Retinal pigment epithelial cell (primary cell): ENCODE measurements at places on chromosomes 2 and 18.

GRCh38 chr2:85400541-85401463, 9.4 kb downstream of the CAPG start:
- DNase-seq = no peak

GRCh38 chr2:22897428-22897827, 487.6 kb upstream of the KLHL29 start:
- DNase-seq = no peak

- no peak for DNase-seq
These were observed 65.3 kb downstream of the REEP1 start for GRCh38 chr2:86272111-86272510.

DNA sequence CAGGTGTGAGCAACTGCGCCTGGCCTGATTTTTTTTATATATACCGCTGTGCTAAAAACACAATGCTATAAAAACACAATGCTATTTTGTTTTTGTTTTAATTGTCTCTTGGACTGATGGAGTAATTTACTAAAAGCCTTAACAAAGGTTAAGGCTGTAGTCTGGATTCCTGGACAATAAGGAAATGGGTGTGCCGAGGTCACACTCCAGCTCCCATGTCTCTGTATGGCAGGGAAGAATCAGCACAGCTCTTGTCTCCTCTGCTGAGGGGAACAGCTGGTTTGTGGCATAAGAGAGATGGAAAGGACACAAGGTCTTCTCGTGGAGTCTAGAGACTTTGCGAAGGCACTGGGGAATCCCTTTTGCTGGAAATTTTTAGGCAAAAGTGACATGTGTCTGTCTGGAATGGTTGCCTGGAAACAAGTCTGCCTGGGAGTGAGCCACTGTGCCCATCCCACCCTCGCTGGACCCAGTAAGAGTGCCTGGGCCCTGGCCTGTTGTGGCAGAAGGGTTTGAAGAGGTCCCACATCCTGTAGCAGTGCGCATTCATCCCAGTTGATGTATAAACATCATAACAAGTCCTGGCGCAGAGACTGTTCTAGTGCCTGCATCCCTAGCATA, 73.1 kb downstream of the MAPK4 start:
- DNase-seq = no peak
